A172 (cell line): ENCODE measurements at places on chromosomes 2 and 18. TPM values are rescaled to one million over a fixed set of nuclear protein-coding genes. Genes with fewer than 3 reads are reported as not detected.
A peak's percentile ranks its signal among the peaks of the same experiment; 100 is the strongest.

DNA sequence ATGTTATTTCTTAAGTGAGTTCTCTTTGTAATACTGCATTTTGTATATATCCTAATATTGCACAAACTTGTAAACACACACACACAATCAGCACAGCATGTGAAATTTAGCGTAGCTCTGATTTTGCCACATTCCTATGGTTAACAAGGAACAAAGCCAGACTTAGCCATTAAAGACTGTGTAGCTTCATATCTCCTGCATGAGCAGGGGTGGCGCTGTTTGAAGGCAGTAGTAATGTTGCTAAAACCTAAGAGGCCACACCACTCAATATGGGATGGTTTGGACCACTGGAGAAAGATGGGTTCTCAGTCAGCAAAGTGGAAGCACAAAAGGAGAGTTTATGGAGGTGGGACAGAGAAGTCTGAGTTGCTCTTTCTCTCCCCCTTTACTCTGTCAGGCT lies 61.1 kb upstream of the RND3 start:
- no peak for DNase-seq

DNA sequence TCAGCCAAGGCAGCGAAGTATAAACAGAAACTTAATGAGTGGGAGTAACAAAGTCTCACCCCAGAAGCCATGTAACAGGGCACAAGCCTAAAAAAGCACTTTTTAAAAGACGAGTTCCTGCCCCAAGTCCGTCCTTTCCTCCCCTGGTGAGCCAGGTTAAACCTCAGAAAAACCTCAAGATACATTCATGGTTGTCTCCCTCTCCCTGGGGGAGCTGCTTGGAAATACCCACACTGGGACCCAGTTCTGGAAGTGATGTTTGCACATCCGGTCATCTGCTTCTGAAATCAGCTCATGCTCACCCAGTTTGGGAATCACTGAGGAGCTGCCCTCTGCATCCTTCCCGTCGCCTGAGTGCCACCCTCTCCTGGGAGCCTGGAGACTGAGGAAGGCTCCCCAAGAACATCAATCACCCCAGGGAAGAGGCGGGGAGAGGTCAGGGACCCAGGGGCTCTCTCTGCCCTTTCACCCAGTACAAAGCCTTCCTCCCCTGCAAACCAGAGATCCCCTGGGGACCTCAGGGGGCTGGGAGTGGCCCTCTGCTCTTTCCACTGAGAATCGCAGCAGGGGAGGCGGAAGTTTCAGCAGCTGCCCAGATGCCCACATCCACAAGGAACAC lies 150.6 kb upstream of the AGAP1 start:
- DNase-seq = peak; percentile 69

GRCh38 chr2:167944825-167945659 lies 302.4 kb downstream of the STK39 start:
- peak; percentile 63 for DNase-seq

GRCh38 chr2:56015711-56016115 lies 92.1 kb upstream of the EFEMP1 start:
- DNase-seq = no peak

DNA sequence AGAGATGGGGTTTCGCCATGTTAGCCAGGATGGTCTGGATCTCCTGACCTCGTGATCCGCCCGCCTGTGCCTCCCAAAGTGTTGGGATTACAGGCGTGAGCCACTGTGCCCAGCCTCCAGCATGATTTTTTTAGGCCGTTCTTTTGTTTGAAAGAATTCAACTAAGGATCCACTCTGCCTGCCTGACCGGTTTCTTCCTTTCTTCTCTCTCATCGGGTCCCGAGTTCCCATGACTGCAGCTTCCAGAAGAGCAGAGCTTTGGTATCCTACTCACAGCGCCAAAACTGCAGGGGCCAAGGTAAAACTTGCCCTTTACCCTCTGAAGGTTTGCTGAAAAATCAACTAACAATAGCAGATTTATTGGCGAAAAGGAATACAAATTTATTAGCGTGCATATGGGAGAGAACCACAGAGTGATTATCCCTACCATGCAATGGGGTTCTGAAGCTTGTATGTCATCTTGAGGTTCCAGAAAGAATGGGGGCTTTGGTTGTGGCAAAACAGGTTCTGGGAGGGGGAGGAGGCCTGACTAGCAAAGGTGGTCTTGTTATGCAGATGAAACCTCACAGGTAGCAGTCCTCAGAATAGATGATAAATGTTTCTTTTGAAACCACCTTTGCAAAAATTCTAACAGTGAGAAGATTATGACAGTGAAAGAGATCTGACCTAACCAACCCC lies 87.0 kb upstream of the MSH6 start:
- DNase-seq = no peak

GRCh38 chr2:190482451-190482850 lies 52.1 kb downstream of the NEMP2 start:
- DNase-seq = no peak

DNA sequence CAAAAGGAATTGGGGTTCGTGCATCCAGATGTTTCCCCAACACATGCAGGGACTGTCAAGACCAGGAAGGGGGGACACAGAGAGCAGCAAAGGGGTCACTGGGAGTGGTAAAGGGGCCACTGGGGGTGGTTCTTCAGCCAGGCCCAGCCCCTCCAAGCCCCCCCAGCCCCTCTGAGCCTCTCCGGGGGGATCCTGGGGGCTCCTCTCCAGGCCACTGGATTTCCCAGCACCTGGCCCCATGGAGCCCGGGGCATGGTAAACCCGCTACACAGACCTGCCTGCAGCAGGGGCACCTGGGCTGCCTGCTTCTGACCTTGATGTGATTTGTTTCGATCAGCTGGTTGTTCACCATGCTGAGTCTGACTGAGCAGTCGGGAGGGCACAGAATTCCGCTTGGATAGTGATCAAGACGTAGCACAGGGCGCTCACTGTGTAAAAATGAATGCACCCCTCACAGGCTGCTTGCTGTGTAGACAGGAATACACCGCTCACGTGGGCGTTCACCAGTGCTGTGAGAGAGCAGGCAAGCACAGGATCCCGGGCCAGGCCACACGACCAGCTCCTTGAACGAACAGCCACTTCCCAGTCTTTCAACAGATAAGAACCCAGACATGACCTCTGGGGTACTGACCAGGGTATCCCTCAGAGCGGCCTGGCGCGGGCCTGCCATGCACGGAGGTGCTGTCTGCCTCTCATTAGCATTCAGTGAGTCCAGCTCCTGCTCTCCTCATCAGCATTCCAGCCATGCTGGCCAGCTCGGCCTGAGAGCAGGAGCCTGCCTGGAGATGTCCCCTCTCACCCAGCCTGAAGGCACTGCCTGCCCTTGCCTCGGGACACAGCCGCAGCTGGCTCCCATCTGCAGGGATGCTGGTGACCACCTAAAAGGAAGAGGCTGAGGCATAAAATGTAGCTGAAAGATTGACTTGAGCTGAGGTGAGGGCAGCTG lies 73.3 kb upstream of the OTOS start:
- no peak for DNase-seq

DNA sequence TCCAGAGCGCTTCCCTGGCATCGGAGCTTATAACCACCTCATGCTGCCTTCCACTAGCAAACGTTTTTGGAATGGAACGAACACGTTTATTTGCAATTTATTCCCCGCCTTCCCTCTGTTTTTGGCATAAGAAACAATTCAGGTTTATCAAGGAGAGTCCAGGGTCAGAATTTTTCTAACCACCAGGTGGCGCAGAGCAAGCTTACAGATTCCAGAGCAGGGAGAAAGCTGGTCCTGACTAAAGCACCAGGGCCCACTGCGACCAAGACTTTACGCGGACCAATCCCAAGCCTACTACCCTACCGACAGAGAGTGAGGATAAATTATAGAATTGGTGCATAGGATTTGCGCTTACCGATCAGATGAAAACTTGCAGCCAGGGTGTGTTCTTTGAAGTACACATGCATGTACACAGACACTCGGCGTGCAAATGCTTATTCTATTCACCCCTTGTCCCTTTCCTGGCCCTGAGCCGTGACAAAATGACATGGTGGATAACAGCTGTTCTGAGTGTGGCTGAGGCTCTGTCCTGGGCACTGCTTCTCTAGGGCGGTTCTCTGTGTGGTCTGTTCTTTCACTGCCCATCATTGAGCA lies 34.7 kb downstream of the NAPG start:
- peak; percentile 65 for DNase-seq

- DNase-seq = no peak
Measured at GRCh38 chr2:239918749-239919148, 106.4 kb downstream of the NDUFA10 start.

GRCh38 chr2:62344472-62344871 lies 148.6 kb downstream of the B3GNT2 start:
- no peak for DNase-seq

- DNase-seq = no peak
Measured at GRCh38 chr2:216117561-216118340, 8.6 kb downstream of the XRCC5 start.

- no peak for DNase-seq
Measured at GRCh38 chr18:73093687-73094250, 226.0 kb upstream of the NETO1 start.

- no peak for DNase-seq
Measured at GRCh38 chr2:6578416-6578815, 287.3 kb downstream of the CMPK2 start.

DNA sequence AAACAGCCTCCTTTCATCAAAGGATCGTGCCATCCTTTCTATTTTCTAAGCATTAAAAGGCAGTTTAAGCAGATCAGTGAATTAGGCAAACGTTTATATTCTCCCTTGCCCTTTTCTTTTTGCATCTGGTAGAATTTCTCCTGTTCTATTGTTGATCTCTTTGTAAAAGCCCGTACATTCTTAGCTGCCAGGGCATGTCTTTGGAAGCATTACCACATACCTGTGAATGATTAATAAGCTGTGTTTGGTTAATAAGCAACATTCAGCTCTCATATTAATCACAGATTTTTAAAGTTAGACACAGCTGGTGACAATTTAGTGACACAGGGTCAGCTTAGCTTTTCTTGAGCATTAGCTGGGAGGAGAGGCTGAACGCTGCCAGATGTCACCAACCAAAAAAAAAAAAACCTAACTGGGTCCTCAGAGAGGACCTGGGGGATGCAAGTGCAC lies 33.8 kb upstream of the CYP1B1 start:
- DNase-seq = no peak

DNA sequence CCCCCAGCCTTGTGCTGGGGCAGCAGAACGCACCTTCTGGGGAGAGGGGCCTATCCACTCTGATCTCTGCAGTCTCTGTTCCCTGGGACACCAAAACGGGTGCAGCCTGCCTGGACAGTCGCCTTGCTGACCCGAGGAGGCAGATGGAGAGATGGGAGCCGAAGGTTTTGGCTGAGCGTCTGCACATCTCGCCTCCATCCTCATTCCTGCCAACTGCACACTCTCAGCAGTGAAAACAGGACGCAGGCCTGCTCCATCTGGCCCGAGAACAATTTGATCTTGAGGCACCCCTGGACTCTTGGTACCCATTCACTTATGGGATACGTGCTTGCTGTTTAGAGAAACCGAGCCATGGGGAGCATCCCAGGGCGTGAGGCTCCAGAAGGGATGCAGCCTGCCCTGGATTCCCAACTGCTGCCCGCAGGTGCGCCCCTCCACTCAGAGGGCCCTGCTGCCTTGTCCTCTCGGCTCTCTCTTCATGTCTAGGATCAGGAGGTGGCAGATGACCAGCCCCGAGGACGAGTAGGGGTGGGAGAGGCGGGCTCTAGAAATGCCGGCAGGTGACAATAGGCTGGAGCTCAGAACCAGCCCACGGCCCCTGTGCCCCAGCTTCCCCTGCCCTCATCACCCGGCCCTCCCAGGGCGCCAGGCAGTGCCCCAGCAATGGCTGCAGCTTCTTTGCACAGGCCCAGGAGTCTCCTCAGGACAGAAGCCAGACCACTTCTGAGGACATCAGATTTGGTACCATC lies 9.1 kb upstream of the SEMA4C start:
- no peak for DNase-seq

DNA sequence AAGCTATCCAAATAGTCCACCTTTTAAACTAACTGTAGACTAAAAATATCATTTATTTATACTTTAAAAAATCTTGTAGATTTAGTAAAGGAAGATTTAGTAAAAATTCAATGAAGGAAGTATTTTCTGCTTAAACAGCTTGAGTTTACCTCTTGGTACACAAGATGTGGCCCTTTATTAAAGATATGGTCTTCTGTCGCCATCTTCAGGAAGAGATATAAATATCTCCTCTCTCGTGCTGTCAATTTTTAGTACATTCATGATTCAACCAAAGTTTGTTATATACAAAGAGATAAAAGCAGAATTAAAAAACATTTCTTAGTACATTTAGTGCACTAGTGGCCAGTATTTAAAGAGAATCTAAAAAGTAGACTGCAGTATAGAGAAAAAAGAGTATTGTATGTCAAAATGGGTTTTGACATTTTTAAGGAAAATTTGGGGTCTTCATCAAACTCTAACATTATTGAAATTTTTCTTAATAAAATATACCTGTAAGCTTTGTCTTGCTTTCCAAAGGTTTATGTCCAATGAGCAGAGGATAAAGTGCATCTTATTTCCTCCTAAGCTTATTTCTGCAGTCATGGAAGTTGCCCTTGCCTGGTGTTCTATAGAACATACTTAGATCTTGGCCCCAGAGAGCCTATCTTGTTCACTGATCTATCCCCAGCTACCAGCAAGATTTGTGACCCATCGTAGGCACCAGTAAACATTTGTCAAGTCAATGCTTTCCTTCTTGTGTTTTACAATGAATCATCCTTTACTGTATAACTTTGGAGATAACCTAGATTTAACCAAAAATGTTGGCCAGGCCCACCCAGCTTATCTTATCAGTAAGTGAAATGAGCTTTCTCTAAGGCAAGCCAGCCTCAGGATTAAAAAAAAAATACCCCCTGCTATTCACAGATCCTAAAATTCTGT lies 18.5 kb upstream of the EML6 start:
- DNase-seq = peak; percentile 57

GRCh38 chr18:56235481-56236013 lies 402.8 kb downstream of the TXNL1 start:
- DNase-seq = no peak

DNA sequence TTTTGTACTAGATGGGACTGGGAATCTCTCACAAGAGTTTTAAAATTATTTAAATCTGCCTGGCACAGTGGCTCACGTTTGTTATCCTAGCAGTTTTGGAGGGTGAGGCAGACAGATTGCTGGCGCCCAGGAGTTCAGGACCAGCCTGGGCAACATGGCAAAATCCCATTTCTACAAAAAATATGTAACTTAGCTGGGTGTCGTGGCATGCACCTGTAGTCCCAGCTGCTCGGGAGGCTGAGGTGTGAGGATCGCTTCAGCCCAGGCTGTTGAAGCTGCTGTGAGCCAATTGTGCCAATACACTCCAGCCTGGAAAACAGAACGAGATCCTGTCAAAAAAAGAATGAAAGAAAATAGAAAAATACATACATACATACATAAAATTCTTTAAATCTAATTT lies 685.7 kb upstream of the PIK3C3 start:
- DNase-seq = no peak

GRCh38 chr2:190088917-190089316 lies 26.4 kb upstream of the MSTN start:
- peak; percentile 69 for DNase-seq

GRCh38 chr18:72114801-72115594 lies 429.1 kb downstream of the CBLN2 start:
- DNase-seq = no peak

CYP27A1 gene
- total RNA-seq = 0.07 TPM in 1 of 2 replicates, not detected in the other

PLCL1 gene
- not detected in 2 replicates for total RNA-seq

REG3A gene
- total RNA-seq = not detected in 2 replicates

AFF3 gene
- total RNA-seq = 1.9 and 6.7 TPM in 2 replicates

SERPINB11 gene
- not detected in 2 replicates for total RNA-seq

C2orf92 gene
- total RNA-seq = 0.86 and 8.6 TPM in 2 replicates

STPG4 gene
- 0.62 and 4.4 TPM in 2 replicates for total RNA-seq

KIAA2012 gene
- not detected in 2 replicates for total RNA-seq

ANXA4 gene
- total RNA-seq = 85.1 and 89.9 TPM in 2 replicates
